ENCODE measurements at places on chromosomes 1 and 21.

- no peak for DNase-seq
These were observed 81.2 kb upstream of the ABCD3 start for GRCh38 chr1:94336991-94337390.

DNA sequence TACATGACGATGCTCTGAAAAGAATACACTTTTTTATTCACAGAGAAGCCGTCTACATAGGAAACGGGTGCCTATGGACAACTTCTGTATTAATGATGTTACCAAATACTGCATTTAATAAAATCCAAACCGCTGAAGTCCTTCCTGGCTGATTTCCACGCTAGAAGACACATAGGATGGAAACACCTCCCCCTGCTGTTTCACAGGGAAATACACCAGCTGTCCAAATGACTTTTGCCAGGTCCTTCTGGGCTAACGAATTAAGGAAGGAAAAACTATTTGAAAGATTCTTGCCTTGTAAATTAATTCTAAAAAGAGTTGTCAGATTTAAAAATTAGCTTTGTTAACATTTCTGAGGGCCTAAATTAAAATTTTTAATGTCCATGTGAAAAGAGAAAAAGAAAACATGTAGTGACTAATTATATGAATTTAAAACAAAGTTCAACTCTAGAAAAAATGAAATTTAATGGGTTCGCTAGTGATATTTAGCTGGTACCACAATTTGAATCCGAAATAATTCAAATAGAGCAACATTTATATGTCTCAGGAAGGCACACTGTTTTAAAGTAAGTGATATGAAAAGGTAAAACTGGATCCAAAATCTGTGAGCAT is 146.0 kb downstream of the RERE start:
- no peak for DNase-seq

DNA sequence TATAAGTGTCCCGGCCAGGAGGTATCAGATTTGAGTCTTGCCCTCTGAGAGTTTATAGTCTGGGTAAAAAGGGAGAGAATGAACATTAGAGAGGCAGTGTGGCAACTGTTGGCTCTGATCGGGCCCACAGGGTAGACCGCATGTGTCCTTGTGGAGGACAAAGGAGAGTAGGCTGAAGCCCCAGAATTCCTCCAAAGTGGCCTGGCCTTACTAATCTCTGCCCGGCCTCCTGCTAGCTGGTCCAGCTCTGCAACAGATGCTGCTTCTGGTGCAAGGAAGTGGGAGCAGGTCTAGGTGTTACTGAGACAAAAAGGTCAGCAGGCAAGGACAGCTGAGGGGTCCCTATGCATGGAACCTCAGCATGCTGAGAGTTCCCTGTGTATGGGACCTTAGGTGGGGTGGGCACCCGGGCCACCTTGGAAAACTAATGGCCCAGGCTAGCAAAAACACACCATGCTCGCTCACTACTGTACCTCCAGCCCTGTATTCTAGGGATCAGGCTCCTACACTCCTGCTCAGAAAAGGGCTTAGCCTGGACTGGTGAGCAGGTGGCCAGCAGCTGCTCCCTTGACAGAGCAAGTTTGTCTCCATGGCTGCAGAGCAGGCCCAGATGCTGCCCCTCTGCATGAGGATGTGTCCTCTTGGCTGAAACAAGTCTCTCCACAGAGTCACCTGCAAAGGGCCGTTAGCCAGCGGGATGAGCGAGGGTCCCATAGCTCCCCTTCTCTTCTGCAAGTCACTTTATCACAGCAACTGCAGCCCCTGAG is 30.3 kb upstream of the RGS16 start:
- DNase-seq: no peak

- DNase-seq: no peak
These were observed 3.7 kb upstream of the UCK2 start for GRCh38 chr1:165823552-165824268.

DNA sequence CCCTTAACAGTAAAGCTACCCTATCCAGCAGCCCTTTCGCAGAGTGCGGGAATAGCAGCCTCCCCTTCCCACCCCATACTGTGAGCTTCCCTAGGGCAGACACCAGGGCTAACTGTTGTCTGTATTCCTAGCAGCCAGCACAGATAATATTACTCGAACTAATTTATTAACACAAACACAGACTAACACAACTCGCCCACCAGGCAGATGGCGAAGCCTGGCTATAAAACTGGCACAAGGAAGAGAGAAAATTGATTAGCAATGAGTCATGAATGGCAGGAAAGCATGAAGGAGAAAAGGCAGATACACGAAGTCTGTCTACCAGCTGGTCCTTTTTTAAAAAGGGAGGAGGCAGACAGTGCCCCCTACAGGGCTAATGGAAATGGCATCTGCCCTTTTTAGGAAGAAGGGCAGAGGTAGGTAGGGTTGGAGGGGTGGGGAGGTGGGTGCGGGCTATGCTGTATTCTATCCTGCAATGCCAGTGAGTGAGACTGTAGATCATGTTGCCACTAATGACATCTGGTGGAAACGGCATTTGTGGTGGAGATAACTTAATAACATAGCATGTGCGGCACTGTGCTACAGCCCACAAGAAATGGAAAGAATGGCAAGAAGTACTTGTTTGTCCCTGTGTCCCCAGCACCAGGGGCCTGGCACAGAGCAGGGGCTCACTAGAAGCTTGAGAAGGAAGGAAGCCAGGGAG is 30.6 kb upstream of the CTPS1 start:
- no peak for DNase-seq

DNA sequence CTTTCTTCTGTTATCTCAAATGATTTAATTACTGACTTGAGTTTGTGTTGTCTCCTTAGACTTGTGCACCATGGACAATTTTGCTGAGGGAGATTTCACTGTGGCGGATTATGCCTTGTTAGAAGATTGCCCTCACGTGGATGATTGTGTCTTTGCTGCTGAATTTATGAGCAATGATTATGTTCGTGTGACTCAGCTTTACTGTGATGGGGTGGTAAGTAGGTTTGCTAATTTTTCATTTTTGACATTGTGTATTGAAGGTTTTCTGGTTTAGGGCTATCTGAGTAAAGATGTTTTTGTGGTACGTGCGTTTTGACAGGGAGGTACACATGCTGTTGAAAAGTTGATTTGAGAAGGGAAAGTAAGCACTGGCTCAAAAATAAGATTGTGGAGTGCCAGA is 14.1 kb downstream of the TTC3 start:
- no peak for DNase-seq

DNA sequence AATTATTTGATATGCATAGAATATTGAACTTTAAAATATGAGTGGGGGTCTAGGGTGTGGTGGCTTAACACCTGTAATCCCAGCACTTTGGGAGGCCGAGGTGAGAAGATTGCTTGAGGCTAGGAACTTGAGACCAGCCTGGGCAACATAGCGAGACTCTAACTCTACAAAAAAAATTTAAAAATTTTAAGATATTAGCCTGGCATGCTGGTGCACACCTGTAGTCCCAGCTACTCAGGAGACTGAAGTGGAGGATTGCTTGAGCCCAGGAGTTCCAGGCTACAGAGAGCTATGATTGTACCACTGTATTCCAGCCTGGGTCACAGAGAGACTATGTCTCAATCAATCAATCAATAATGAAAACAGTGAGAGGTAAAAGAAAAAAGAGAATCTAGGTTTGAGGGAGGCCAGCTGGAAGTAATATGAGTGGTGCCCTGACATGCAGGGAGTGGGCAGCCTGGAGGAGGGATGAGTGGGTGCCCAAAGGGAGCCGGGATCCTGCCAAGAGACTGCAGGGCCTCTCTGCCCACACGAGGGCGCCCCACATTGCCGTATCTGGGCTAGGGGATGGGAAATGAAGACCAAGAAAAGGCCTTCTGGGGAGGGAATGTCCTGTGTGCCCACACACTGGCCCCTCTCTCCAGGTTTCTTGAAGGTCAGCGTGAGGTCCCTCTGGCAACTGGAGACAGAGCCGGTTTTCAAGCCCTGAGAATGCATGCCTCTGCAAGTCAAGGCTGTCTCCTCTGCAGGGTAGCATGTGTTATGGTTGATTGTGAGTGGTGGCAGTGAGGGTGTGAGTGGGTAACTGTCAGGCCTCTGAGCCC is 93.9 kb upstream of the PPM1J start:
- DNase-seq: no peak

DNA sequence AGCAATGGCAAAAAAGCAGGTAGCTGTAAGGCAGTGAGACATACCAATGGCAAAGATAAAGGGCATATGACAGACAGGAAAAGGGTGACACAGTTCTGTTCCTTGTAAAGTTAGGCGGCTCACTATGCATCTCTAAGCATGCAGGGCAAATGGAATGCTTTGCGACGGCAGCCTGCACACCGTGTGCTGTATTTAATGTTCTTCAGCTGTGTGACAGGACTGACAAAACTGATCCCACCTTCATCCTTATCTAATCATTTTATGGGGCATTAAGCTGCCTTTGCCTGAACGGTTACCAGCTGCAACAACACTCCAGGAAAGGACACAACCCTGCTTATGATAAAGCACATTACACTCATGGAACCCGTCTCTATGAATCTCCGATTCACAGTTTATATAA is 80.5 kb upstream of the VAV3 start:
- DNase-seq: no peak

- DNase-seq: no peak
These were observed at the start of gene SCP2 for GRCh38 chr1:52927212-52928014. TSS of gene SCP2 (plus strand) at chr1:52927276. CDS start at chr1:52927397, 121 bp downstream.

DNA sequence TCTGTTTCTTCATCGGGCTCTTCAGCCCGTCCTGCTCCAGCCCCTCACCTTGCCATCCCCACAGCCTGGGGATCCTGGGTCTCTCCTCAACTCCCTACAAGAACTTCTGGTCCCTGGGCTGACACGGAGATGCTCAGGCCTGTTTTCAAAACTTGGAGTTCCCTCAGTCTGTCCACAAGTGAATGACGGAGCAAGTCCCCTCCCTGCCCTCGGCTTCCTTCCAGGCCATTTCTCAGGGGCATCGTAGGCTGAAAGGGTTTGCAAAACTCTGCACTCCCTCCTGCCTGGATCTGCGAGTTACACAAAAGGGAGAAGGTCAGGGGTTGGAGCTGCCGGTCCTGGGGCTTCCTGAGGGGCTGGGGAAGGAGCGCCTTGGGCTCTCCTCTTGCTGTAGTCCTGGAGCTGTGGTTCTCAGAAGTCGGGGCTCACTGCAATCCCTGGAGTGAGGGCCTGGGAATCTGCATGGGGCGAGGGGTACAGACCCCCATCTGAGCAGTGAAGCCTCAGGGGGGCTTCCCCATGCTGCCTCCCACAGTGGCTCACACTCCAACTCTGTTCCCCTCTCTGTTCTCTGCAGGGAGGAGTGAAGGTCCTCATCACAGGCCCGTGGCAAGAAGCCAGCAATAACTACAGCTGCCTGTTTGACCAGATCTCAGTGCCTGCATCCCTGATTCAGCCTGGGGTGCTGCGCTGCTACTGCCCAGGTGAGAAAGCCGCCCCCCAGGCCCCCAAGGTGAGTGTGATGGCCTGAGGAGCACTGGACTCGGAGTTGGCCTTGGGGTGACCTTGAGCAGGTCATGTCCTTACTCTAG is 100.6 kb upstream of the VAMP3 start:
- no peak for DNase-seq

DNA sequence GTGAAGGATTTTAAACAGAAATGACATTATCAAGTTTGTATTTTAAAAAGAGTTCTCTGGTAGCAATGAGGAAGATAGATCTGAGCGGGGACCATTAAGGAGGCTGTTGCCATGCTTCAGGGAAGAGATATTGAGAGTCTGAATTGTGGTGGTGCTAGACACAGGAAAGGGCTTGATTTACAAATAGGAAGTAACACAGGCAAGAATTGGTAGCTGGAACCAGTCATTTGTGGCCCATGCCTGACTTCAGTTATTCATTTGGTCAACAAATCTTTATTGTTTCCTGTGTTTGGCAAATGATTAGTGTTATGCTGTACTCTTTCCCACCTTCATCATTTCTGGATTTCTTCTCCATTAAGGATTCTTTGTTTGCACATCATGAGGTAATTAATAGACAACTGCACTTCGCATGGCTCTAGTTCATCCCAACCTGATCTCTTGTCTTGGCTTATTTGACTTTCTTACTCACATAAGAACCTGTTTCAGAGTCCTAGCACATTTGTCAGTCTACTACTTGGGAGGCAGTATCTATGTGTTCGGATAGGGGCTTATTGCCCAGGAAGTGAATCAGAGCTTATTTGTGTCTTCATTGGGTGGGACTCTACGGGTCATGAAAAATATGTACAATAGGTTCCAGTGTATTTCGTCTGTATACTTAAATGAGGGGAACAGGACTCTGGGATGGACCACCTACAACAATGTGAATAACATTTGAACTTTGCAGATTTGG is 32.3 kb downstream of the EEIG2 start:
- no peak for DNase-seq

DNA sequence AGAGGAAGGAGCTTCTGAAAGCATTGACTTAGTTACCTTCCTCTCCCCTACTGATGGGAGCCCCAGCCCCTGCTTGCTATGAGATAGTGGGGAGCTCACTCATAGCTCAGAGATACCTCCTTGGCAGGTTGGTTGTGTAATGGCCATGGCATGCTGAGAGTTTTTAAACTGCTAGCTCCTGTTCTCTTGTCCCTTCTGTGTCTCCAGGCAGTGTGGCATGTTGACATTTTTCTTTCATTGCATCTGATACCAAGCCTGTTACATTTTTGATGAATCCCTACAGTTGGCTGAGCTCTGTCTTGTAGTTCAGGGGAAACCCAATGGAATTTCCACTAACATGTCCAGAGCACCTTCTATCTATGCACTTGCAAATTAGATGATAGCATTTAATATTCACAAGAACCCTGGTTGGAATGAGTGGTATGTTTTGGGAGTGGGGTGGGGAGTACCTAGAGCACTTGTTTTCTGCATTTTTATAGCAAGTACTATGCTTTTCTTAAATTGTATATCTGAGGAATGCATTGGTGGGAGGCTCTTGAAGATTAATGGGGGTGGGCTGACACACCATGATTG is 39.1 kb upstream of the EFCAB14 start:
- no peak for DNase-seq

GRCh38 chr1:10867914-10868598 is 71.6 kb upstream of the CASZ1 start:
- no peak for DNase-seq

- no peak for DNase-seq
These were observed 49.9 kb downstream of the SNX27 start for GRCh38 chr1:151661751-151662150.

DNA sequence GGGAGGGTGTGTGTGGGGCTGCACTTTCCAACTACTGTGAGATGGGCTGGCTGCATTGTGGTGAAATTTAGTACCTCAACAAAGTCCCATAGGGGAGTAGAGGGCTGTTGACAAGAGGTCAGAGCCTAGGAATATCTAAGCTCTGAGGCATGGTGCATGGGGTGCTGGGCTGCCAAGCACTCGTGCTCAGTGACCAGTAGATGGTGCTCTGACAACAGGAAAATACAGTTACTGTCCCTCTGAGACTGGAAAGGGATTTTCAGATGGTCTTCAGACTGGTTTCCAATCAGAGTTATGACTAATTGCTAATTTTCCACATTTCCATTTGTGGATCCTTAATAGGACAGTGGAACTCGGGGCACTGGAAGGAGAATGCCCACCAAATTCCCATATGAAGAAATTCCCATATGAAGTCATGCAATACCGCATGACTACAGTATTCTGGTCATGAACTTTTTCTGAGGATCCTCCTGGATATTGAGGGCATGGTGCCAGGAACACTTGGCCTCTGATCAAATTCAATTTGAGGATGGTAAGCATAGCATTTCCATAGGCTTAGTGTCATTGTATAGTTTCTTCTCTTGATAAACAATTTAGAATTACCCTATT is 4.1 kb upstream of the CACNA1E start:
- no peak for DNase-seq

GRCh38 chr1:97499667-97500066 is 421.2 kb downstream of the DPYD start:
- no peak for DNase-seq

Data from esophagus squamous epithelium (tissue), 5 donors.